ENCODE measurements at places on chromosomes 4 and X.

DNA sequence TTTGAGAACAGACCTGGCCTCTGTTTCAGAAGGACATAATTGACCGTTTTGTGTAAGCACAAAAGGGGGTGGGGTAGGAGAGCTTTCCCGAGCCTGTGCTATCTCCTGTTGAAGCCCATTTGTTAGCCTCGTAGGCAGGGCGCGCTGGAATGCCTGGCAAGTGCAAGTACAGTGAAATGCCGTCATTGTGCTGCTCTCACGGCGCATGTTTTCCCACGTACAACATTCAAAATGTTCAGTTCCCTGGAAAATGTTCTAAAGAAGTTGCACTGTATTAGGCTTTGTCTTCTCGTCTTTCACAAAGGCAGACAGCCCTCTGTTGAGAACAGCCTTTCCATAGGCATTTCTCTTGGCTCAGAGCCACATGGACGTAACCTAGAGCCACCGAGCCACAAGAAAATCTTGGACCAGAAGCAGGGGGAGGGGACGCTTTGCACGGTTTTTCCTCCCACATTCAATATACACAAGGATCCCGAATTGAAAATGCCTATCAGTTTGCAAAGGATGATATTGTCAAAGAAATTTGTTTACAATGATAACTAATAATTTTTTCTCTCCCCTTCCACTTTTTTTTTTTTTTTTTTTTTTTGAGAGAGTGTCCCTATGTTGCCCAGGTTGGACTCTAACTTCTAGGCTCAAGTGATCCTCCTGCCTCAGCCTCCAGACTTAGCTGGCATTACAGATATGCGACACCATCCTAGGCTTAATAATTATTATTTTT, 54.6 kb upstream of the RAPGEF2 start:
- peak; percentile 55 for DNase-seq

GRCh38 chr4:14178421-14178820, 550.9 kb upstream of the BOD1L1 start:
- DNase-seq, result no peak

DNA sequence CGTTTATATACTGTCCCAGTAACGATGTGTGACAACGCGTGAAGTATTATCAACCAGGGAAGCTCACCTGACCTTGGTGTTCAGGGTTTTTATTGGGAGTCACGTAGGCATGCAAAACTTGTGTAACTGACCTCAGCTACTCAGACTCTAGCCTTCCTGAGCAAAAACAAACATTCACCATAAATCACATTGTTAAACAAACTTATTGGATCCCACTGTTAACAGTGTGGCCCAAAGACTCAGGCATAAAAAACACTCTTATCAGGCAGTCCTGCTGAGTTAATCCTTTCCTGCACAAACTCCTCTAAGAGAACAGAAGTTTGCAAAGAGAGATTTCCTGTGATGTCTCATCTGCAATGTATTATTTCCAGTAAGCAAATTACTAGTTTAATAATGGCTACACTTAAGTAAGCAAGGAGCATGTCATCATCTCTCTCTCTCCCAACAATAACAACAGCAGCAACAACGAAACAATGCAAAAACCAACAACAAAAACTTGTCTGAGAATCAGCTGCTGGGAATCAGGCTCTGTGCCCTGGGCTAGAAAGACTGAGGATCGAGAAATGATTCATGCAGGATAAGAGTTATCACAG, 12.0 kb downstream of the GAGE1 start:
- no peak for DNase-seq

DNA sequence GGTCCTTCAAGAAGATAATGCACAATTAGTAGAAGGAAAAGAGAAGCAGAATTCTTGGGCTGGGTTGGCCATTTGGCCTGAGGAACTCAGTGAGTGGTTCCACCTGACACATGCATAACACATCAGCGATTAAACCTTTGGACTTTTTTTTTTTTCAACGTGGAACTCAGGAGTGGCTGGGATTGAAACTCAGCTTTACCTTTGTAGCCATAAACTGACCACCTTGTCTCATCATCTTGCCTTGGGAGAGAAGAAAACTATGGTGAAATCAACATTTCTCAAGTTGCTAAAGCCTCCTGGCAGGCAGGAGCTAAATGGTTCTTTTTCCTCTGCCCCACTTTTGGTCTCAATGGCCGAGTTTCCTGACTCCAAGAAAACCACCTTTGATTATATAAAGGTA, 16.3 kb downstream of the PTTG2 start:
- DNase-seq, result no peak

GRCh38 chr4:47374477-47374876, 89.0 kb downstream of the COMMD8 start:
- no peak for DNase-seq

DNA sequence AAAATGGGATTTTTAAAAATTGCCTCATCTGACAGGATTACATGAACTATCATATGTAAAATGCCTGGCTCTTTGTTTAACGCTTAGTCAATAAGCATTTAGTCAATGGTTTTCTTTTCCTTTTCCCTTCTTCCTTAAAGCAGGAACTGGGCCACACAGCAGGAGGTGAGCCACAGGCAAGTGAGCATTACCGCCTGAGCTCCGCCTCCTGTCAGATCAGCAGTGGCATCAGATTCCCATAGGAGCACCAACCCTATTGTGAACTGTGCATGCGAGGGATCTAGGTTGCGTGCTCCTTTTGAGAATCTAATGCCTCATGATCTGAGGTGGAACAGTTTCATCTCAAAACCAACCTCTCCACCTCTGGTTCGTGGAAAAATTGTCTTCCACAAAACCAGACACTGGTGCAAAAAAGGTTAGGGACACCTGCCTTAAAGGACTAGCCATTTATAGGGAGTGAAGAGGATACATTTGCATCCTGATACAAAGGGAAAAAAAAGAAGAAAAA, 306.1 kb downstream of the FBXW7 start:
- no peak for DNase-seq

GRCh38 chr4:184150102-184150839, 67.4 kb downstream of the ENPP6 start:
- no peak for DNase-seq

DNA sequence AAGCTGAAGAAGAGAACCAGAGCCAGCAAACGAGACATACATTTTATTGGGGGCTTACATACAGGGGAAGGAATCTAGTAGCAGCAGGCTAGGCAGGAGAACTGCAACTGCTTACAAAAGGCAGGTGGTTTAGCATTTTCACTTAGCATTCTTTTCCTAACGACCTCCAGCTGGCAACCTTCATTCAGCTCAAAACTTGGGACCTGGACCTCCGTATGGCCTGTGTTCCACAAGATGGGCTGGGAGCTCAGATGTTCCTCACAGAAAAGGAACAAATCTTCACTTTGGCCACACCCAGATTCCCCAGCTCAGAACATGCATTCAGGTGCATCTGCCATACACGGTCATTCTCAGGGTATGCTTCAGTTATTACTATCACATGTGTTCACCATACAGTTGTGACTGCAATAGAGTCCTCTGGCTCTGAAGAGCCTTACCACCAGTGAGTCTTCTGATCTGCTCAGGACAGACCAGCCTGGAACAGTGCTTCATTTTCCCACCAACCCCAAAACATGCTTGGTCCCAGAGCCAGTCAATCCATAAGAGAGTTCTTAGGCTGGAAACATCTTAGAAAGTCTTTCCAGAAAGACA, 29.6 kb upstream of the AP1AR start:
- DNase-seq, result no peak

- DNase-seq, result no peak
Observed at GRCh38 chr4:139904406-139904805, 238.8 kb downstream of the MGST2 start.

- DNase-seq, result no peak
Observed at GRCh38 chrX:154602226-154602625, 16.9 kb downstream of the CTAG1B start.

- no peak for DNase-seq
Observed at GRCh38 chr4:185783574-185783973, 28.4 kb downstream of the SORBS2 start.

GRCh38 chr4:1318488-1319213, 28.4 kb upstream of the UVSSA start:
- no peak for DNase-seq

GRCh38 chrX:66676990-66677389, 38.1 kb upstream of the EDA2R start:
- DNase-seq, result no peak

DNA sequence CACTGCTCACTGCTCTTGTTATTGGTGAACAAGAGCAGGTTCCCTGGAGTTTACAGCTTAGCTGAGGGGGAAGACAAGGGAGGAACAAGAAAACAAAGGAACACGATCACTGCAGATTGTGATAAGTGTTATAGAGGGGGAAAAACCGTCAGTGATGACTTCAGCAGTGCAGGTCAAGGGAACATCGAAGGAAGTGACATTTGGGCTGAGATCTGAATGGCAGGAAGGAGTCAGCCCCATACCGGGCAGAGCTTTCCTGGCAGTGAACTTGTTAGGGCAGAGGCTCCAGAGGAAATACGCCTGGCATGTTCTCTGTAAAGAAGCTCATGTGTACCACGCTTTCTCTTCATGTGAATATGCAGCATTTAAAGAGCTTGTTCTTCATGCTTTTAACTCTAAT, 78.1 kb downstream of the LDB2 start:
- no peak for DNase-seq

GRCh38 chr4:182429896-182430295, 186.7 kb downstream of the TENM3 start:
- DNase-seq, result no peak

- DNase-seq, result no peak
Observed at GRCh38 chr4:52904421-52904820, 42.3 kb downstream of the RASL11B start.

- DNase-seq, result peak; percentile 67
Observed at GRCh38 chrX:108036298-108036973, 8.4 kb upstream of the VSIG1 start.

DNA sequence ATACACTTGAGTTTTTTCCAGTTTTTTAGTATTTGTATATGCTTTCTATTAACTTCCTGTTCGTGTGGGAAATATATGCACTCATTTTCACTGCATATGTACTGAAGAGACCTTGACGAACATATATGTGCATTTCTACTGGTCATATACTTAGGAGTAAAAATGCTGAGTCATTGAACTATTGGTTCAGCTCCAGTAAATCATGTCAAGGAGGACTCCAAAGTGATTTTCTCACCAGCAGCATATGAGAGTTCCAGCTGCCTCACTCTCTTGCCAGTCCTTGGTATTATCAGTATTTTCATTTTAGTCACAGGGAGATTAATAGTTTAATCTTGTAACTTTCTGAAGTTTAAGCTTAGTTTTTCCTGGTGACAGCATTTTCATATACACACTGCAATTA, 2750.2 kb downstream of the ARAP2 start:
- no peak for DNase-seq

GRCh38 chr4:54737421-54737820, 79.7 kb downstream of the KIT start:
- DNase-seq, result no peak

DNA sequence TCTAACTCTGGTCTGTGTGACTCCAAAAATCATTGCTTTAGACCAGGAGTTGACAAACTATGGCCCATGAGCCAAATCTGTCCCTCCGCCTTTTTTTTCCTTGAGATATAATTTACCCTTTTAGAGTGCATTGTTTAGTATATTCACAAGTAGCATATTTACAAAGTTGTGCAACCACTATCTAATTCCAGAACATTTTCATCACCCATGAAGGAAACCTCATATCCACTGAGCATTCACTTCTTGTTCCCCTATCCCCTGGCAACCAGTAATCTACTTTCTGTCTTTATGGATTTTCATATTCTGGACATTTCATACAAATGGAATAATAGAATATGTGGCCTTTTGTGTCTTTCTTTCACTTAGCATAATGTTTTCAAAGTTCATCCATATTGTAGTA, 67.4 kb upstream of the CITED1 start:
- DNase-seq, result no peak

DNA sequence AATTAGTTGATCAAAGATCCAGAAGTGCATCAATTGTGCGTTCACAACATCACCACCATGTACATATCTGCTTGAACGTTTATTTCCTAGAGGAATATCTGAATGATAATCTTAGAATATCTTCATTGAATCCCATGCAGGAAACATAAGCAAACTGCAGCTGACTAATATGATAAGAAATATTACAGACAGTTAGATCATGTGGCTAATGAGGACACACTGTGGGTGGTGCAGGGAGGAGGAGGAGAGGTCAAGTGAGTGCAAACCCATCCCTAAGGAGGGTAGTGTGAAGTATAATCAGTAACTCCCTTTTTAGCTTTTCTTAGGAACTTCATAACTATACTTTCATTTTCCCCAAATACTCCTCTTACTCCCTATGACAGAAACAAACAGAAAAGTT, 58.3 kb upstream of the HPGD start:
- DNase-seq, result no peak

DNA sequence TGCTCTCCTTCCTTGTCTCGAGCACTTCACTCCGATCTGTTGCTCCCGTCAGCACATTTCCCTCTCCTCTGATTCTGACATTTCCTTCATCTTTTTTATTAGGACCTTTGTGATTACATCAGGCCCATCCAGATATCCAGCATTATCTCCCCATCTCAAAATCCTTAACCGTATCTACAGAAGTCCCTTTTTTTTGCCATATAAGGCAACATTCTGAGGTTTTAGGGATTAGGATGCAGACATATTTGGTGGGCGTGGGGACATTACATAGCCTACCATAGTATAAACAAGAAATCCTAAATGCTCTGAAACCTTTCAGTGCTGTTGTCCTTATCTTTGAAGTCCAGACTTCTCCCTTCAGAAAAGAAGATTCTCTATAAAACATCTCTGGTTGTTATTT, 505.0 kb upstream of the PITX2 start:
- no peak for DNase-seq

DNA sequence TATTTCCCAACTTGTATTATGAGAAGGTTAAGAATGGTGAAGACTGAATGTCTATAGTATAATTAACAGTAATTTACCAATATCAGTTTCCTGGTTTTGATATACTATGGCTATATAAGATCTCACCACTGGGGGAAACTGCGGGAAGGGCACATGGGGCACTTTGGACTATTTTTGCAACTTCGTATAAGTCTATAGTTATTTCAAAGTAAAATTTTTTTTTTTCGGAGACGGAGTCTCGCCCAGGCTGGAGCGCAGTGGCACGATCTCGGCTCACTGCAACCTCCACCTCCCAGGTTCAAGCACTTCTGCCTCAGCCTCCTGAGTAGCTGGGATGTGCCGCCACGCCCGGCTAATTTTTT, 46.1 kb downstream of the CXorf58 start:
- DNase-seq, result no peak

DNA sequence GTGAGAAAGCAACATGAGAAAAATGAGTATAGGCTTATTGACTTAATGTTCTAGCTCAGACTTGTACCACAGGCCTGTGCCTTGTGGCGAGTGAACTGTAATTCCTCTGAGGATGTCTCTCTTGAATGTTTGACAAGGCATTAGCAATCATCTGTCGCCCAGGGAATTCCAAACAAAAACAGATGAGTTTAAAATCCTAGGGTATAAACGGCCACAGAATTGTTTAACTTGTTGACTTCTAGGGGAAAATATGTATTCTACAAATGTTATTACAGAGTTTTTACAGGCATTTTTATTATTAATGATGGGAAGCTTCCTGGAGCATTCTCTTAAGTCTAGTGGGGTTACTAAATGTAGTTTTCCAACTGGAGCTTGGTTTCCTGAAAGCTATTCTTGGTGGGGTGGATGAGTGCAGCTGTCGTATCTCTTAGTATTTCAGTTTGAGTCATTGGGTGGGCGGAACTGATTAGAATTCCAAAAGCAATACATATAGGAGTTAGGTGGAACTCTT, 40.6 kb downstream of the ARHGAP10 start:
- DNase-seq, result peak; percentile 81

Data from non-pigmented ciliary epithelial cell (primary cell).